ENCODE measurements at places on chromosomes 7 and 10.

- DNase-seq = no peak
Measured at GRCh38 chr7:117828825-117829224, 44.4 kb downstream of the CTTNBP2 start.

GRCh38 chr10:2619472-2619871, 447.9 kb upstream of the PFKP start:
- DNase-seq = no peak

- DNase-seq = no peak
Measured at GRCh38 chr10:128096486-128097199, 29.6 kb downstream of the MKI67 start.

DNA sequence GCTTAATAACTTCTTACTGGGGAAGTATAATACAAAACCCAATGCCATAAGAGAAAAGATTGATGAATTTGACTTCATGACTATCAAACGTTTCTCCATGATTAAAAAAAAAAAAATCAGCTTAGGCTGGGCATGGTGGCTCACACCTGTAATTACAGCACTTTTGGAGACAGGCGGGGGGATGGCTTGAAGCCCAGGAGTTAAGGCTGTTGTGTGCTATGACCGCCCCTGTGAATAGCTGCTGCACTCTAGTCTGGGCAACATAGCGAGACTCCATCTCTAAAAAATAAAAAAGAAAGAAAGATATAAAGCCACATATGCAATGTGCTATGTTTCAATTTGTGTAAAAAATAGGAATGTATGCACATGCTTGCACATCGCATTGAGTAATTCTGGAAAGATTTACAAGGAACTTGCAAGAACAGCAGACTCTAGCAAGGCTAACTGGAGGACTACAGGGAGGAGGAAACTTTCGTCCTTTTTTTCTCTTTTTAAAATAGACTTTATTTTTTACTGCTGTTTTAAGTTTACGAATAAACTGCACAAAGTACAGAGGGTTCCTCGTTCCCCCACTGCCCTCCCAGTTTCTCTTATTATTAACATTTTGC, 10.3 kb upstream of the RARRES2 start:
- DNase-seq = no peak

DNA sequence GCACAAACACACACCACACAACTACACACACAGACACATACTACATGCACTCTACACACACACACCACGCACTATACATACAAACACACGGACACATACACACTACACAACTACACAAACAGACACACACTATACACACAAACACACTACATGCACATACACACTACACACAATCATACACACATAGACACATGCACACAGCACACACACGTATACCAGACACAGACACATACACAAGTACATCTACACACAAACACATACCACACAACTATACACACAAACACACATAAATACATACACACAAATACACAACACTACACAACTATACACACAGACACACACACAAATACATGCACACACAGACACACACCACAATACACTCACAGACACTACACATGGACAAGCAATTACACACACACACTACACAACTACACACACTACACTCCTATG, 4.6 kb downstream of the GPR15LG start:
- no peak for DNase-seq

GRCh38 chr10:117432866-117433265, 57.6 kb upstream of the PDZD8 start:
- DNase-seq = no peak

GRCh38 chr10:117005527-117006055, 604 bp upstream of the SHTN1 start:
- DNase-seq = no peak

DNA sequence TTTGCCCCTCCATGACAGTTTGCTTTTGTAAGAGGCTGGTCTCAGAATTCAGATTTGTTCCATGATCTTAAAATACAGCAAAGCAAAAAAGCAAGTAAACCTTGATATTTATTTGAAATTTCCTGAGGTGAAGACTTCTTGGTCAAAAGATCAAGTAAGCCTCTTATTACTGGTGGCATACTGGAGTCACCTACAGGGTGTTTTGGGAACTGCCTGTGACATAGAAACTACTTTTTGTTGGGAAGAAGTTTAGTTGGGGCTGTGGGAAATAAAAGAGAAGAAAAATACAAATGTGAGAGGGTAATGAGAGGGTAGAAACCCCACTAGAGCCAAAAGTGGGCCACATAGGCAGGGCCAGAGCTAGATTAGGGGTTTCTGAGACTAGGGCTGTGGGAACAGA, 217.9 kb downstream of the OTUD1 start:
- no peak for DNase-seq

DNA sequence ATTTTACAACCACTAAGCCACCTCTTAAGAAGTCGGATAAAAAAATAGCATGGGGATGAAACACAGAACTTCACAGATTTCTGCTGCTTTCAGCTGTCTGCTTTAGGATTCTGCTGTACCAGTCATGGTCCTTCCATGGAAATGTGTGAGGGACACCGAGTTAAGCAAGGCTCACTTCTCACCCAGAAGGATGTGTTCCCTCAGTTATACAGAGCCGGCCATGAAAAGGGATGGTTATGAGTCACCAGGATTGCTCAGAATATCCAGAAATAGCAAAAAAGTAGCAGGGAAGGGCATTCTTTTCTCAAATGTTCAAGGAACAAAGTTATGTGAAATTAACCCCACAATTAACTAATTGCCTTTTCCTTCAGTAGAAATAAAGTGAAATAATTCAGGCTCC, 124.4 kb downstream of the AMPH start:
- no peak for DNase-seq

- DNase-seq = no peak
Measured at GRCh38 chr10:116960066-116960776, 44.8 kb downstream of the SHTN1 start.

GRCh38 chr10:104109908-104110662, 11.9 kb upstream of the SFR1 start:
- DNase-seq = no peak

DNA sequence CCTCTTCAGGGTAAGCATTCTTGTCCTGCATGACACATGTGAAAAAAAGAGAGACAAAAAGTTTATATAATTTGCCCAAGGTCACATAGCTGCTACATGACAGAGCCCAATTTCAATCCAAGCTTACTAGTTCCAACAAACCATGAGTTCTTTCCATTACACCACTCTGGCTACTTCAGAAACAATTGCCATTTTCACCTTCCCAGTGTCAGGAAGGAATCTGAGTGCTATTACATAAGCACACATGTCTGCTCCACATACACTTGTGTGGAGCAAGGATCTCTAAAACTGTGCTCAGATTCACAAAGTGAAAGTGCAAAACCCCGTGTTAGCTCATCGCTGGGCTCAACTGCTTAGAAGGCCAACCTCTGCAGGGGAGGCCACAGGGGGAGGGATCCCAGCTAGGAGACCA, 356.2 kb upstream of the NFE2L3 start:
- DNase-seq = no peak

GRCh38 chr10:26455567-26456315, 17.6 kb downstream of the APBB1IP start:
- DNase-seq = no peak

DNA sequence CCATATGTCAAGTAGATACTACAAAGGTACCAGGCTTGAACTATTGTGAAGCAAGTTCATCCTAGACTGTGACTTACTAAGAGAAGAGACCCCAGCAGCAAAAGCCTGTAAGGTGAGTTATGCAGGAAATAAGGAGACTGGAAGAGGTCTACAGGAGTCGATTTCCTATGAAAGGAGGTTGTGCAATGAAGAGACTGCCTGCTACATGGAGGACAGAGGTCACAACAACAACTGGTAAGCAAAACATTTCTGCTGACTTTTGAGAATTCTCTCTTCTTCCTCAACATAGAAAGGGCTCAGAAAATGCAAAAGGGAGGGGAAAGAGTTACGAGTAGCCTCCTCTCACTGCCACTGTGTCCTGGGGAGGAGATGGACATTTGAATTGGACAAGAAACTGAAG, 42.4 kb downstream of the PDK4 start:
- no peak for DNase-seq

- DNase-seq = no peak
Measured at GRCh38 chr10:77638321-77639101, 903 bp upstream of the KCNMA1 start.

- no peak for DNase-seq
Measured at GRCh38 chr10:52567247-52567580, 205.4 kb downstream of the MBL2 start.

DNA sequence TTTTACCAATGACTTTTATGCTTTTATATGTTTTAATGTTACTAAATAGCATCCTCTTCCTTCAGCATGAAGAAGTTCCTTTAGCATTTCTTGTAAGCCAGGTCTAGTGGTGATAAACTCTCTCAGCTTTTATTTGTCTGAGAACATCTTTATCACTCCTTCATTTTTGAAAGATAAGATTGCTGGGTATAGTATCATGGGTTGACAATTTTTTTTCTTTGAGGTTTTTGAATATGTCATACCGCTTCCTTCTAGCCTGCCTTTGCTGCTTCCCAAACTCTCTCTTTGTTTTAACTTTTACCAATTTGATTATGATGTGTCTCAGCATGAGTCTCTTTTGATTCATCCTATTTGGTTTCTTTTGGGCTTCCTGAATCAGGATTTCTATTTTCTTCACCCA, 108.2 kb upstream of the KAT6B start:
- no peak for DNase-seq

DNA sequence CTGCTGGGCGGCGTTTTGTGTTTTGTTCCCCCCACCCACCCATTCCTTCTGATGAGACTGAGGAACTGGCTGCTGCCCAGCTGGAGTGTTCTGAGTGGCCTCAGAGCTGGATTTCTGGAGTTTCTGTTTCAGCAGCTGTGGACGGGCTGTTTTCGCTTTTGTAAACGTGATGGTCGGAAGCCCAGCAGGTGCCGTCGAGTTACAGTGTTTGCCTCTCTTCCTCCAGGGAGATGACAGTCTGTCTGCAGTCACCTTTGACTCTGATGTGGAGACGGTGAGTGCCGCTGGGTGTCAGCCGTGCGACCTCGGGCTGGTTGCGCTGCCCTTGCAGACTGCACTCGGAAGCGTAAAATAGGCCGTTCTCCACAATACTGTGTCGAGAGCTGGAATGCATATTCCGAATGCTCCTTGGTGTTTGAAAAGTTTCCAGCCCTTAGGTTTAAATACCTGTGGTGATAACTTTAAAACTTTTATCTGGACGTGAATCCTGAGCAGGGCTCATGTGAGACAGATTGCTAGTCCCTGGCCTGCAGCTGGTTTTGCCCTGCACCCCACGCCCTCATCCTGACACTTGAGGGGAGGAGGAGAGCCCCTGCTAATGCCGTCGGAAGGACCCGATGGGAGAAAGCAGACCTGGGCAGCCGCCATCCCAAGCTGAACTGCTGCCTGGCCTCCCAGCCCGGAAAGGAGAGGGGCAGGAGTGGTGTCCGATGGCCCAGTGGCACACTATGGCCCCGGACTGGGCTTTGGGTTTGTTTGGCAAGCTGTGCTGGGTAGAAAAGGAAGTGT, 8.3 kb downstream of the IQCE start:
- no peak for DNase-seq

DNA sequence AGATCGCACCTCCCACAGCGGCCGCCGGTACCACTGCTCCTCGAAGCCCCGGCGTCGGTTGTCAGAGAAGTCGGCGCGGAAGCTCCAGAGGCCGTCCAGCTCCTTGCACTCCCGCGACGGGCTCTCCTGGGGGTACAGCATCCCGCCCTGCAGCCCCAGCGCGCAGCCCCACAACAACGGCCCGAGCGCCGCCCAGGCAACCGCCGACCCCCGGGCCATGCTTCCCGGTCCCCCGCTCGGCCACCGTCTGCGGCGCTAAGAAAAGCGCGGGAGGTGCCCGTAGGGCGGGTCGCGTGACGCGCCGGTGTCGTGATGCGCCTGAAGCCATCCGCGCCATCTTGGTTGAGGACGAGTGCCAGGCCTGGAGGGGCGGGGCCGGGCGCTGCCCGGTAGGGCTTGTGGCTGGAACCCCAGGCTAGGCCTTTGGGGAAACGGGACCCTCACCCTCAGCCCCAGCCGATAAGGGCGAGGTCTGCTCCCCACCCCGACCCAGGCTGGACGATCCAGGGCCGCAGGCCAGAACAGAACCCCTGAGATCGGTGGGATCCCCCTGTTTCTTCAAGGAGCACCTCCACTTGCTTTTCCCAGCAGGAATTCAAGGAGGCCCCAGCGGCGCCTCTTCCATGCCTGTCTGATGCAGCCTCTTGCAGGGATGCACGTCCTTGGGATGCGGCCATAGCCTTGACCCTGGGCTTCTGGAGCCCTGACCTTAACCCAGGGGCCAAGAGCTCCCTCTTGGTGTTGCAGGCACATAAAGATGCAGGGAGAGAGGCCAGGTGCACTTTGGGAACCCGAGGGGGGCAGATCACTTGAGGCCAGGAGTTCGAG, at the start of gene GUSB:
TSS of gene GUSB (minus strand) at position 249 of the 828 bp plus-strand sequence. CDS start at position 219, 30 bp downstream.
- peak; percentile 84 for DNase-seq

- DNase-seq = no peak
Measured at GRCh38 chr7:129227646-129228578, 3.1 kb downstream of the AHCYL2 start.

GRCh38 chr10:68235111-68235510, 3.2 kb upstream of the ATOH7 start:
- no peak for DNase-seq

- DNase-seq = no peak
Measured at GRCh38 chr7:74025730-74026129, 2.2 kb upstream of the ELN start.

- no peak for DNase-seq
Measured at GRCh38 chr7:75985518-75986146, 8.8 kb downstream of the TMEM120A start.

- no peak for DNase-seq
Measured at GRCh38 chr10:97868134-97868685, 18.6 kb downstream of the GOLGA7B start.

- DNase-seq = no peak
Measured at GRCh38 chr10:74206746-74207145, 55.7 kb downstream of the ADK start.

GRCh38 chr10:3391657-3392056, 219.1 kb upstream of the PITRM1 start:
- no peak for DNase-seq

DNA sequence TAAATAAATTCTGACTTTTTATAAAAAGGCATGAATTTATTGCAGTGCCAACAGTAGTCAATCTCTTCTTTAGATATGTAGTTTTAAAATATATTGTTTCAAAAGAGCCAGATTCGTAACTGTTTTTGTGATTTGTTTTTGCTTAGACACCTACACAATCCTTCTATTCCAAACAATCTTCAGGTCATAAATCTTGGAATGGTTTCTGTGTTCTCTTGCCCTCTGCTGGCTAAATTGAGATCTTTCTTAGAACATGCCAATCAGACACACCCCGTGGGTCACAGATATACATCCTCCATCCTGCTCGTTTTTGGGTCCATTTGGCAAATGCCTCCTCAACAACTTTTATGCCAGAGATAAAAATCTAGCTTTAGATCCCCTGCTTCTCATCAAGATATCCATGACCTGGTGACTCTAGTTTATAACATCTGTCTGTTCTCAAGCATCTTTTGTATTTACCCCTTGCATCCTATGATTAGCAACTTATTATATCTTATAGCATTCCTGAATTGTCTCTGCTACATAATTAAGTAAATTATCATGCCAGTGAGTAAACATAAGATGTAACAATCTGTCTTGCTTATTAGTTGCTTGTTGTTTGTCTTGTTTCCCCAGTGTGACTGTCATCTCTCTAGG, 35.3 kb upstream of the IFRD1 start:
- no peak for DNase-seq
